NT2/D1 (cell line): ENCODE measurements at places on chromosomes 5 and 9.
A peak's percentile ranks its signal among the peaks of the same experiment; 100 is the strongest.

DNA sequence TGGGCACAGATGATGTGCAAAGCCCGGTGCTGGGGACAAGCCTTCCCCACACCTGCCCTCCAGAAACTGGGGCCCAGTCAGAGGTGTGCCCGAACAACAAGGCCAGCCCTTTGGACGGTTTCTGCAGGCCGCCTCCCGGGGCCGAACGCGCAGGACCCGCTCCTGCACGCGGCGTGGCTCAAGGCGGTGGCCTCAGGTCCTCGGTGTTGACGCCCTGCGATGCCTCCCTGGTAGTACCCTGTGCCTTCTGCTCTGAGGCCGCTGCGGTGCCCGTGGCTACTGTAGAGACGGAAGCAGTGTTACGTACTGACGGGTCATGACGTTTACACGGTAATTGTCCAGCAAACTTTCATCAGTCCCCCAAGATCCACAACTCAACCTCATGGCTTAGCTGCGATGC is 33.5 kb upstream of the FANCC start:
- DNase-seq = no peak

- no peak for DNase-seq
Measured at GRCh38 chr9:22373636-22374035, 73.0 kb upstream of the DMRTA1 start.

DNA sequence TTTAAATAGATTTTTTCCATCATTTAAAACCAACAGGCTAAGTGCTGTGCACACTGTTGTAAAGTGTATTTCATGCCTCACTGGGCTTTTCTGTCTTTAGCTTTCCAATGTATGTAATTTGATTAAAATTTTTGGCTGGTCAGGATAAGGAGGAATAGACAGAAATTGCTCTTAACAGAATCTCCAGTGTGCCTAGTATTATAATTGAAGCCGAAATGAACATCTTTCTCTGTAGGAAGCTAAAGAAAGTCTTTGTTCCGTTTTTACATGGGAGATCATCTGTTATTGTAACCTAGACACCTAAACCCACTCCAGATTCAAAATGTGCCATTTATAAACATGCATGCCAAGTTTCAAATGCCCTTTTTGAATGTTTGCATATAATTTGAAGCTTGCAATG is 54.5 kb upstream of the SMIM15 start:
- no peak for DNase-seq

DNA sequence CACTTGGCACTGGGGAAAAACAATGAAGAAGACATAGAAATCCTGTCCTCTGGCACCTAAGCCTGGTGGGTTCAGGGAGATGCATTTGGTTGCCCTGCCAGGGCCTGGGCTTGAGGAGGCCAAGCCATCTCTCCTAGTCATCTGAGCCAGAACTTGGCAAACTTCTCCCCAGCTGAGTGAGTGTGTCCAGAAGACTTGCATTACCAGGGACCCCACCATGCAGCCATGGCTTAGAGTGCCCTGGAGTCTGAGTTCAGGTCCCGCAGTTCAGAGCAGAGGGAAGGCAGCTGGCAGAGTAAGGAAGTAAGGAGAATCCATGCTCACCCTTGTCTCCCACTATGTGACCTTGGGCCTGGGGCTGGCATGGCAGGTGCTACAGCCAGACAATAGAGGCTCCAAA is 37.4 kb upstream of the FCN1 start:
- DNase-seq = no peak

GRCh38 chr9:130306823-130307666 is 41.5 kb downstream of the HMCN2 start:
- no peak for DNase-seq

- no peak for DNase-seq
Measured at GRCh38 chr9:135707252-135708138, 5.5 kb downstream of the KCNT1 start.

- DNase-seq = no peak
Measured at GRCh38 chr9:27124151-27124550, 15.1 kb downstream of the TEK start.

DNA sequence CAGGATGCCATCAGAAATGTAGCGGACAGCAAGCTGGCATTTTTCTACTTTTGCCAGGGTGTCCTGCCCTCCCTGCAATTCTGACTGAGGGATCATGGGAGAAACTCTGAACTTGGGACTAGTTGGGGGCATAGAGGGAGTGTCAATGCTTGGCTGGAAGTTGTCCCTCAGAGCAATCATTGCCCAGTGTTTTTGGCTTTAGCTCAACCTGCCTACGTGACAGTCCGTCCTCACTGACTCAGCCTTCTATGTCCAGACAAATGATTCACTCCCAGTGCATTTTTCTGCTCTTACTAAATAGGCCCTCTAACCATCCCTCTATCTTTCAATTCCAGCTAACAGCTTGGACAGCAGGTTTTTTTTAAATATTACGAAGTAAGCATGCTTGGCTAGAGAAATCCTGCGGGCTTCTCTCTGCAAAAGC is 627.4 kb downstream of the TLR4 start:
- DNase-seq = no peak

- DNase-seq = no peak
Measured at GRCh38 chr9:734831-735511, 106.5 kb upstream of the DMRT1 start.

- DNase-seq = no peak
Measured at GRCh38 chr9:16001856-16002255, 449.0 kb downstream of the CCDC171 start.

DNA sequence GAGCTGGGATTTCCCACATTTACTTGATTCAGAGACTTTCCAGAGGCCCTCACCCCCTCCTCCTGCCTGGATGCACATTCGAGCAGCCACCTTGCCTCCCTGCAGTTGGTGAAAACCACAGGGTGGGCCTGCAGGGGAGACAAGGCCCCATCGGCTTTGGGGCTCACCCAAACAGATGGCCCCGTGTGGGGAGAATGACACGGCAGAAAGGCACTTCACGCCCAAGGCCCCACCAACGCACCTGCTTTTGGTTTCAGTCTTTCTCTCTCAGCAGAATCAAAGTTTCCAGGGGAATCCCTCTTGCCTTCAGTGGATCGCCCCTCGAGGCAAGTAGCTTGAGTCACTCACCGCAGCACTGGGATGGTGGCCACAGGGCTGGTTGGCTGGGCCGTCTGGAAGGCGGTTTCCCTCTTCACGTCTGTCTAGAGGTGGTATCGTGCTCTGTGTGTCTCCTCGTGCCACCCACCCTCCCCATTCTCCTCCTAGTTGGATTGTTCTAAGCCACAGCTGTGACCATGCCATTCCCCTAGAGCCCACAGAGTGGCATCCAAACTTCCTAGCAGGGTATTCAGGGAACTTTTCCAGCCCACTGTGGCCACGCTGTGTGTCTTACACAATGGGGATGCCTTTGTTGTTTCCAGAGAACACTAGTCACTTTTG is 31.8 kb downstream of the SEC61B start:
- no peak for DNase-seq

GRCh38 chr5:5523066-5523505 is 100.6 kb downstream of the ICE1 start:
- no peak for DNase-seq

- DNase-seq = no peak
Measured at GRCh38 chr5:142319560-142320429, 5.0 kb downstream of the SPRY4 start.

DNA sequence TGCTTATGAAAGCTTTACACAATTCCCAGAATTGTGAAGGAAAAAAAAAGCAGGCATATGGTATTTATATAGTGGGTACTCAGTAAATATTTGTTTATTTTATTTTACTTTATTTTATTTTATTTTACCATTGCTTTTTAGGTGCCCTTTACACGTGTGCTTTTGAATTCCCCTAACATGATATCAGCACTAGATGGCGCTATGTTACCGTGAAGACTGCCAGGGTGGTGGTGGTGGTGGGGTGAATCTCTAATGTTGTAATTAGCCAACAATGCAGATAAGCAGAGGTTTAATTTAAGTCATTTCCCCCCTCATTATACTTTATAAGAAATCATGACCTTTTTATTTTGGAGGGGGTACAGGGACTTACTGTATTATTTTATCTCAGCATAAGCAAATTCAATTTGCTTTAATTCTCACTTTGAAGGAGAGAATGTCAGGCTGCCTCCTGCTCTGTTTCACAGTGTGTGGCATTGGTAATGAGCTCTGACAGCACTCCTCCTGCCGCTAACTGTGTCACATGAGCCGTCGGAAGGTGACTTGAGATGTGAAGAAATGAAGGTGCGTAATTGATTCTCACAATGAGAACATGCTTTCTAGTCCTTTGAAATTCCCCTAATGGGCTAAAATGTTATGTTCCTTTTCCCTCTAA is 165.6 kb downstream of the YTHDC2 start:
- no peak for DNase-seq

GRCh38 chr9:112582371-112583262 is 96.0 kb downstream of the KIAA1958 start:
- peak; percentile 64 for DNase-seq

DNA sequence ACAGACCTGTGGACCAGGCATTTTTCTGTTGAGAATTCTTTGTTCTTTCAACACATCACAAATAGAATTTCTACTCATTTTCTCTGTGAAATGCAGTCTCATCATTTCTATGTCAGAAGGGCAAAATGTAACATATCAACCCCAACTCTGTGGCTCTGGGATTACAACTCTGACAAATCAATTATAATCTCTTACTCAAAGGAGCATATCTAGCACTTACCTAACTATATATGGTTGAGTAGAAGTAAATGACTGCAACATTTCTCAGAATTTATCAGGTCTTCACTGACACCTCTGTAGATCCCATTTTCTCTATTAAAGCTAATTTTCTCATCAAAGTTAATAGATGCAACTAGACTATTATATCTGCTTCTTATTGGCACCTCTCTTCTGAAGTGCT is 64.8 kb downstream of the GABRG2 start:
- no peak for DNase-seq

DNA sequence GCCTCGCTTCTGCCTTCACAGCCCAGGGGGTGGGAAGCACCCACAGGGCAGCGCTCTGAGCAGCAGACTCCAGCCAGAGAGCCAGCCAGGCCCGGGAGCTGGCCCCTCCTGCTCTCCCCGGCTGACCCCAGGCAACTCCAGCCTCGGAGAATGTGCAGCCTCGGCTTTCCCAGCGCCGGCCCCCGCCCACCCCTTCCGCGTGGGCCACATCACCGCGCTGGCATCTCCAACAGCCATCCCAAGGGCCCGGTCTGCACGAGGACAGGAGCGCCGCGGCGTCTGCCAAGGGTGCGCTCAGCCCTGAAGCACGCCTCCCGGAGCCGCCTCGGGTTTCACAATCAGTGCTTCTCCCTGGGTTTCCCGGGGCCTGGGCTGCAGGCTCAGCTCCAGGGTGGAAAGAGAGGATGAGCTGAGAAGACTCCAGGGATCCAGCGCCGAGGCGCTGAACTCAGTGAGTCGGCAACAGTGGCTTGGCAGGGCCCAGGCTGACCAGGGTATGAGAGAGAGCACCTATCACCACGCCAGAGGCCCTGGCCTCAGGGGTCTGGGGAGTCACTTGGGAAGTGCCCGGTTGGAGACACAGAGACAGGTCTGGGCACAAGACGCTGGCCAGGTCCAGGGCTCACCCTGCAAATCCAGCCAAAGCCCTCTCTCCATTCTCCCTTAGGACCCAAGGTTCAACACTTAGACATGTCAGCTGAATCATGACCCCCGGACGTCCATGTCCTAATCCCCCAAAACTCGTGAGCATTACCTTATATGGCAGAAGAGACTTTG is 79.6 kb downstream of the ADAMTS2 start:
- DNase-seq = no peak

DNA sequence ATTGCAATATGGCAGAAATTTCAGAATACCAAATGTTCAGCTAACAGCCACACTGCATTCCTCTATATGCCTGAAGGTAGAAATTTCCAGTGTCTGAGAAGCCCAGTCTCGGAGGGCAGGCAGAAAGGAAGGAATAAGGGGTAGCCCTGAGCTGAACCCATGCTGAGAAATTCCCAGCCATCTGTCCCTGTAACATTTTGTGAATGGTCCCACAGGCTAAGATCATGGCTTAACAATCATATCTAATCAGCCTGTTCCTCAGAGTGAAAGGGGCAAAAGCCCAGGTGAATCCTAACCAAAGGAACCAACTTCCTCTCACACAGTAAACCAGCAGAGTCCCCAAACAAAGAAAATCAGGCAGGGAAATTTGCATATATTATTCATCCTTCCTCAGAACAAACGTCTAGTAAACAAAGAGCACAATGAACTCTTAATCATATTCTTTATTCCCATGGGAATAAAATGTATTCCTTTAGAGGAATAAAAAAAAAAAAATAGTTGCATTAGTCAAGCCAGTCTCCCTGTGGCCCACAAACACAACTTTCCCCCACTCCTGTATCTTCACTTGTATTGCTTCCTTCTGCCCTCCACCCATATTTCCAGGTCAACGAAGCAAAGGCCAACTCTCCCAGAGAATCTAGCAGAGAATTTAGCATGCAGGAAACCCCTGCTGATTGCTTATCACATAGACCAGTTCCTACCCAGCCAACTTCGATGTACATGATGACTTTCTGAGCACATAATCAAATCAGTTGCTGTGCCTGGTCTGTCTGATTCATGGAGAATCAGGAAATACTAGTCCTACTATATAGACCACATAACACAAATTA is 257.6 kb downstream of the FAM114A2 start:
- DNase-seq = no peak
